ENCODE measurements at places on chromosomes 13 and 19.

DNA sequence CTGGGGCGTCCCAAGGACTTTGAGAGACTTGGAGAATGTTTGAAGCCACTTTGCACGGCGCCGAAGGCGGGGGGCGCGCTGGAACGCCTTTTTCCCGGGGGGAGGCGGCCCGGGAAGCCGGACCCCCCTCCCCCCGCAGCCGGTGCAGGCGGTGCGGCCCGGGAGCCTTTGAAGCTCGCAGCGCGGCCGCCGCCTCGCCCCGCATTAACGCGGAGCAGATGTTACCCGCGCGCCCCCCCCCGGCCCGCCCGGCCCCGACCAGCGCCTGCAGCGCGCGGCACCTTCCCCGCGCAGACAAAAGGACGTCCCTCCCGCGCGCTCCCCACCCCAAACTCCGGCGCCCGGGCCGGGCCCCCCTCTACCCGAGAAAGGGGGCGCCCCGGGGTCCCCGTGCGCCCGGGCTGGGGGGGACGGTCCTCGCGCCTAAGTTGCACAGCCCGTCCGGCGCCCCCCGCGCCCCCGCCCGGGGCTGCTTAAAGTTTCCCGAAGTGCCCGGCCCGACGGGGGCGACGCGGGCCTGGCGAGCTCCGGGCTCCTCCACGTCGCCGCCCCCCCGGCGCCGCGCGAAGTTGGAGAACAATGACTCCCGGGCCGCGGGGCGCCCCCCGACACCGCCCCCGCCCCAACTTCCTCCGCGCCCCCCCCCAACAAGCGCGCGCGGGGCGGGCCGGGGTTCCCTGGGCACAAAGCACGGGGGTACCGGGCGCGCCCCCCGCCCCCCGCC, 685 bp downstream of the TCF3 start:
- peak; percentile 26 for DNase-seq

DNA sequence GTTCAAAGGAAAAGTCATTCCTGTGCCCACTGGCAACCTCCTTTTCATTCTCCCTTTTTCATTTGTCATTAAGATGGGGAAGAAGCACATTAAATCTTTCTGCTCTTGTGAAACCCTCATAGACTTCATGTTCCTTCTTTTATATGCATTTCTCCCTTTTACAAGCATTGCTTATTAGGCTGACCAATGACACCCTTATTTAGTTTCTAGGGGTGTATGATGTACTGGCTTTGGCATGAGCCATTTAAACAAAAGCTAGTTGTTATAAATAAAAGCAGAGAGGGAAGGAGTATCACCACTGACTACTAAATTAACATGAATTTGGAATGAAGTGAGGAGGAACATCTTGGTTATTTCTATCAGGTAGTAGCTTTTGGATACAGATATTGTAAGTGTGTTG, 68.2 kb upstream of the PCDH9 start:
- no peak for DNase-seq

- no peak for DNase-seq
Observed at GRCh38 chr19:41198559-41198958, 5.5 kb downstream of the CYP2S1 start.

GRCh38 chr19:45404557-45405434, at the start of gene PPP1R13L:
Gene PPP1R13L, minus strand, starts transcription at chr19:45405069. Its CDS starts 6,751 bp downstream, at chr19:45398318.
- DNase-seq = peak; percentile 49

DNA sequence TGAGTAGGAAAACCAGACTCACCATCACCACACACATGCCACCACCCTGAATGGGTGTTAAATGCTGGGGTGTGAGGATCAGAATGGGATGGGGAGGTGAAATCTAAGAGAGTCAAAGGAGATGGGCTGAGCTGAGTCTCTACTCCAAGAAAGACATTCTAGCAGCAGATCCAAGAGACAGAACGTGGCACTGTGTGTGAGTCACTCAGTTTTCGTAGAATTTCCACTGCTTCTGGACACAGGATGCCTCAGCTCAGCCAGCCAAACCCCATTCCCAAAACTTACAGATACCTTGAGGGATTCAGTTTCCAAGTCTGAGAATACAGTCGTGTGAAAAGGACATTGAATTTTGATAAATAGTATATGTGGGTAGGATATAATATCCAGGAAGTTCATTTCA, 7.3 kb upstream of the CYP2A7 start:
- no peak for DNase-seq

GRCh38 chr13:26308250-26308649, 54.3 kb downstream of the CDK8 start:
- DNase-seq = no peak

DNA sequence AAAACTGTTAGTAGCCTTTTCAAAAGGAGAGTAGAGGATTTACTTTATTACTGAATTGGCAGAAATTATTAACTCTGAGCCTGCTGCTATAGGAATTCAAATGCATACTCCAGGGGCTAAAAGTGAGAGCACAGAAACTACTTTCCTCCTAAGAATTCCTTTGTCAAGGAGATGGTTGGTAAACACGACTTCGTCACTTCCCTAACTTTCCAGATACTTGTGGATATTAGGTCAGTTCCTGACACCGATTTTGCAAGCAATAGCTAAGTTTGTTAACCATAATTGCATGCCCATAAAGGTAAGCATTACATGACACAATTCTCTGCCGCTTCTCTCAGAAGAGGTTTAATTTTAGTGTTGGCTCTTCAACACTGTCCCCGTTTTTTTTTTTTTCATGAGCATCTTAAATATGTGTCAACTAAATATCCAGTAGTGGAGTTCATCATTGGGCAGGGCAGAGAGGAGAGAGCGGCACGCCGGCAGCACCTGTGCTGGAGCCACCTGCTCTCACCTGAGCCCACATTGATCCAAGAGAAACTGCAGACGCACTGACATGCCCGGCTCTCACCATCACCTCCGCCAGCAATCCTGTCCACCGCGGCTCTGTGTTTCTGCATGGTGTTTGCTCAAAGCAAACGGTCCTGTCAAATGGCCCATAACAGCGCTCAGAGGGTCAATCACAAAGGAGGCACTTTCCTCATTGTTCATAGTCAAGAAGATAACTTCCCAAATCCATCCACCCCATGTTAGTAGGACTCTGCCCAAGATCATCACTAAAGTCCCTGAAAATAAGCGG, 2.6 kb downstream of the MED26 start:
- DNase-seq = no peak

DNA sequence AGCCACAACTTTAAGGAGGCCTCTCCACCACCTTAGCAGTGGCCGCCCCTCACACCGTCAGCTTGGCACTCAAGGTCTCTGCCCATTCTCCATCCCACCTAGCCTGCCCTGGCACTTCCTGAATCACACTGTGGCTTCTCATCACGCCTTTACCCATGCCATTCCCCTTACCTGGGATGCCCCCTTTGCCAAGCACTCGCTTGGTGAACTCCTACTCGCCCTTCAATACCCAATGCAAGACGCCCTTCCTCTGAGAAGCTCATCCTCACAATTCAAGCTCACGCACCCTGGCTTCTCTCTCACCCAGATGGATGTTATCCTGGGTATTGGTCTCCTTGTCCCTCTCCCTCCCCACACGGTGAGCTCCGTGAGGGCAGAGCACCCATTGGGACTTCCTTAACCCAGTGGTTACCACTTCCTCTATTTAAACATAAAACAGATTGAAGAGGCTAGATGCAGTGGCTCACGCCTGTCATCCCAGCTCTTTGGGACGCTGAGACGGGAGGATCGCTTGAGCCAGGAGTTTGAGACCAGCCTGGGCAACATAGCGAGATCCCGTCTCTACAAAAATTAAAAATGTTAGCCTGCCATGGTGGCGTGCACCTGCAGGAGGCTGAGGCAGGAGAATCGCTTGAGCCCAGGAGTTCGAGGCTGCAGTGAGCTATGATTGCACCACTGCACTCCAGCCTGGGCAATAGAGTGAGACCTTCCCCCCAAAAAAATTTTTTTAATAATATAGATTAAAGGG, 12.6 kb upstream of the SHD start:
- DNase-seq = no peak

DNA sequence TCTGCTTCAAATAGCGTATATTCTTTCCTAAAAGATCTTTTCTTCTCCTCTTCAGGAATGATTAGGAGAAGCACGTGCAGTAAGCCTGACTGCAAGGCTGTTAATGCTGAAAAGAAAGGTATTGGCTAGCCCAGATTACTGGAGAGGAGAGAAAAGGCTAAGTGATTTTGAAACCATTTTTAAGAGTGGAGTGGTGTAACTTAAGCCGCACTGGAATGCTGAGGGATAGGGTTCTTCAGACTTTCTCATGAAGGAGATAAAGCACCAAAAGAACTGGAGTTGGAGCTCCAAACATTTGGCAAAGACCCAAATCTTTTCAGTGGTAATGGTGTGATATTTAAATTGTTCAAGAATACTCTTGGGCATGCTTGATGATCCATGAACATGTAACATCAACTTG, 388.3 kb downstream of the COG6 start:
- DNase-seq = no peak

DNA sequence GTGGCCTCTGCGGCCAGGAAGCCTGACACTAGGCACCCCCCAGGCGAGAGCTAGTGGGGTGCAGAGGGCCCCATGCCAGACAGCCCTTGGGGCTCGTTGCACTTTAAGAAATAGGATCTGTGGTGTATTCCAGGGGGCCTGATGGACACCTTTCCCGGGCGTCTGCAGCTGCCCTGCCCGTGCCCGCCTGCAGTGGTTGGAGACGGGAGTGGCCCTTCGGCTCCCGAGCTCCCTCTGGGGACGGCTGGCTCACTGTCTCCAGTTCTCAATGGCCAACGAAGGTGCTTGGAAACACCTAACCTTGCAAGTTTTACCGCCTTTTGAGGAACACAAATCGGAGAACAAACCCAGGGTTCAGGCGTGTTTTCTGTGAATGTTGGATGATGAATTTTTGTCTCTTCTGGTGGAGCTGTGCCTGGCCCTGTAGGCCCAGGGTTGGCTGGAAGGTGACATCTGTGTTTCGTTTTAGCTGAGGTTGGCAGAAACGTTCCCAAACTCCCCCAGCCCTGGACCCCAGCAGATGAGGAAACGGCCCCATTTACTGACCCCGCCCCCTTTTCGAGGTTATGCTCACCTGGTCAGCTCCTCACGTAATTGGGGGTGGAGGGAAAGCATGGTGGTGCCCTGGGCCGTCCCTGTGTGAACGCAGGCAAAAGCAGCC, 17.4 kb upstream of the NPAS1 start:
- no peak for DNase-seq

DNA sequence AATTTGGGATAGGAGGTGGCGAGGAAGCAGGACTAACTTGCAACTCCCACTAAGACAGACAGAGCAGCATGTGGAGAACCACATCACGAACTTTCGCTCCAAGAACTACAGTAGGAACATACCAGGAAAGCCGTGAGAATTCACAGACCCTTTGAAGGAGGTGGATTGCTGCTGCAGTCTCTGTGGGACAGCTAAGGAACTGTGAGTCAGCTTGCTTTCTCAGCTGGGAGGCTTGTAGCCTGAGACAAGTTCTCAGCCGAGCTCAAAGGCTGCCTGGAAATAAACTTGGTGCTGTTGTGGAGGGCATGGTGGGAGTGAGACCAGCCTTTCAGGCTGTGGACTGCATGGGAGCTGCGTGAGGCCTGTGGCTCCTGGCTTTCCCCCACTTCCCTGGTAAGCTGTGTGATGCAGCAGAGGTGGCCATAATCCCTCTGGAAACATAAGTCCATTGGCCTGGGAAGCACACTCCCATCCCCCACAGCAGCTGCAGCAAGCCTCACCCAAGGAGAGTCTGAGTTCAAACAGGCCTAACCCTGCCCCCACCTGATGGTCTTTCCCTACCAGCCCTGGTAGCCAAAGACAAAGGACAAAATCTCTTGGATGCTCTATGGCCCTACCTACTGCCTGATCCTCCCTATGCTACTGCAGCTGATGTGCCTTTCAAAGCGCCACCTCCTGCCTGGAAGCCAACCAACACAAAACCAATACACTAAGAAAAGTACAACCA, 441.1 kb upstream of the HTR2A start:
- no peak for DNase-seq

GRCh38 chr13:33401238-33401637, 115.7 kb upstream of the STARD13 start:
- no peak for DNase-seq

- DNase-seq = no peak
Observed at GRCh38 chr13:24625331-24625731, 54.9 kb upstream of the ATP12A start.

DNA sequence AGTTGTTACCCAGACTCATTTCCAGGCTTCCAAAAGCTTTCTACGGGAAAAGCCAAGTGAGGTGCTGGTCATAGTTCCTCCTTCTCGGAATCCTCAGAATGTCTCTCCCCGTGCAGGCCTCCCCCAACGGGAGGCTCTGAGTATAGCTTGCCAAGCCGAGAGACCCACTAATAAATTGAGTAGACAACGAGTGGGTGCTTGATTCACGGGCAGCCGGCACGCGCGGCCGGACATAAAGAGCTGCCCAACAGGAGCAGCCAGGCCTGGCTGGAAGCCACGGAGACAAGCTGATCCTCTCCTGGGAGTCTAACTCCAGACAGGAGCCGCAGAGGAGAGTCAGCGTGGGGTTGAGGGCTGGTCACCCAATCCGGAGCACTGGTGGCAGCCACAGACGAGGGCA, 43.4 kb upstream of the MEDAG start:
- no peak for DNase-seq

- DNase-seq = no peak
Observed at GRCh38 chr19:40366697-40367561, 18.4 kb downstream of the PLD3 start.

- no peak for DNase-seq
Observed at GRCh38 chr13:76619631-76620030, 266.6 kb downstream of the KCTD12 start.

GRCh38 chr19:51417107-51417809, at the start of gene SIGLEC10:
Gene SIGLEC10, minus strand, starts transcription at chr19:51417642. Its CDS starts 61 bp downstream, at chr19:51417581.
- peak; percentile 52 for DNase-seq

GRCh38 chr19:38653028-38653571, 5.7 kb downstream of the ACTN4 start:
- DNase-seq = no peak

DNA sequence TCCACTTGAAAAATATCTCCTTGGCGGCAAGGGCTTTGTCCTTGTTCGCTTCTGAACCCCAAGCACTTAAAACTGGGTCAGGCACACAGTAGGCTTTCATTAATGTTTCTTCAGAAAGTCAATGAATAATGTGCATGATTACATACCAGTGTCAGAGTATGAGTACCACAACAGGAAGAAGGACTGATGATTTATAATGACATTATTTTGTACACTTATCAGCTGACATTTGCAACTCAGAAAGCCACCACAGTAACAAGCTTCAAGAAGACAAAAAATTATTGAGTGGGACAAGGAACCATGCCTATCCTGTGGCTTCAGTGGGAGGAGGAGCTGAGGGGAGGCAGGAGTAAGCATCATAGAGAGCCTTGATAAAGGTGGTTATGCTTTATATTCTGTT, 10.0 kb downstream of the POLR1D start:
- no peak for DNase-seq

DNA sequence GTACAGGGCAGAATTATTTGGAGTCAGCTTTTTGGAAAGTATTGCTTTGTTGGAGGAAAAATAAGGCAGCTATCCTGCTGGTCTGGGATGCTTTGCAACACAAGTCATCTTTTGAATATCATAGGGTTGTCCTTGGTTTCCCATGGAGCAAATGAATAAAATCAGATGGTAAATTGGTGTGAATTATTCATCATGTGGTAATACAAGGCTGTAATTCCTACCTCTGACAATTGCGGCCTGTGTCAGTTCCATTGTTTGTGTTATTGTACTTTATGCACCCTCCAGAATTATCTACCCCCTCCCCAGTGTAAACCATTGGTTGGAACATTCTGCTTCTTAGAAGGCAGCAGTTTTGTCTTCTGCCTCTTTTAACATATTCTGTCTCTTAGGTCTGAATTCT, 46.2 kb downstream of the RNASEH2B start:
- no peak for DNase-seq

All from stimulated activated CD4-positive, alpha-beta T cell treated with anti-CD3 and anti-CD28 coated beads, Interleukin-4, amount 100 ng/mL, for 48 hours (primary cell).